Esophagus muscularis mucosa (tissue), 4 donors: ENCODE measurements at places on chromosomes 3 and 15. TPM values are rescaled to one million over a fixed set of nuclear protein-coding genes. Genes with fewer than 3 reads are reported as not detected.

DNA sequence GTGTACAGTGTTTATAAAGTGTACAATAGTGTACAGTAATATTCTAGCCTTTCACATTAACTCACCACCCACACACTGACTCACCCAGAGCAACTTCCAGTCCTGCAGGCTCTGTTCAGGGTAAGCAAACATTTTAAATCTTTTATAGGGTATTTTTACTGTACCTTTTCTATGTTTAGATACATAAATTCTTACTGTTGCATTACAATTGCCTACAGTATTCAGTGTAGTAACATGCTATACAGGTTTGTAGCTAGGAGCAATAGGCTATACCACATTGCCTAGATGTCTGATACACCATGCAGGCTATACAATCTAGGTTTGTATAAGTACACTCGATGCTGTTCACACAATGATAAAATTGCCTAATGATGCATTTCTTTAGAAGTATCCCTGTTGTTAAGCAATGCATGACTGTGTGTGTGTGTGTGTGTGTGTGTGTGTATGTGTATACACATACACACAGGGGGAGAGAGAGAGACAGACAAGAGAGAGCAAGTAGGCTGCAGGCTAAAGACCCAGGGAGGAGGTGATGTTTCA lies 72.5 kb upstream of the PRR23C start:
- no peaks in the 10 kb centered on the region for H3K4me1 ChIP-seq
- no peaks in the 10 kb centered on the region for H3K36me3 ChIP-seq
- peak; percentile 79 for DNase-seq
- no peaks in the 10 kb centered on the region for H3K27me3 ChIP-seq
- H3K27ac ChIP-seq = no peak overlapping the region
- no peak overlapping the region for H3K4me3 ChIP-seq

DNA sequence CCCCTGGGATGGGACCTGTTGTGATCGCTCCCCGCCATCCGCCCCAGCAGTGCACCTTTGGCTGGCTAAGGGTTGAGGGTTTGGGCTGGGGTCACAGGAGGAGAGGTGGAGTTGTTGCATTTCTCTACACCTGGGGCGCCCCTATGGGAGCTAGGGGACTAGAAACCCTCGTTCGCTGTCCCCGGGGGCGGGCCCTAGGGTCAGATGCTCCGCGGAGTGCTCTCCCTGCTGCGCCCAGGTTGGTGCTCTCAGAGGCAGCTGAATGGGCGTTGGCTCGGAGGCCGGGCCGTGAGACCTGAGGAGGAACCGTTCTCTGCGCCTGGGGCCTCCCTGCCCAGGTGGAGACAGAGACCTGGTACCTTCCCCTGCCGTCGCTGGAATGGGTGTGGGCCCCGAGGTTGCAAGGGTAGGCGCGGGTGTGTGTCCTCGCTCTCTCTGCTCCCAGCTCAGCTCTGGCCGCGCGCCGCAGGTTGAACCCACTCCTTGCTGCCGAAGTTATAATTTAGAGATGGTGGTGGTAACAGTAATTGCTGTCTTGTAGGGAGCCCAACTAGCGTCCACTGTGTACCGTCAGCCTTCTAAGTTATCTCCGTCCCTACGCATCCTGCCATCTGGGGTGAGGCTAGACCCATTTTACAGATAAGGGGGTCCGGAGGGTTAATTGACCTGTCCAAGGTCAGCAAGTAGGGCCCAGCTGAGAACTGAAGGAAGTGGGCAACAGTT lies 965 bp downstream of the FLNB start:
- H3K27ac ChIP-seq = peak overlapping the region; percentile 87
- H3K4me3 ChIP-seq = peak overlapping the region; percentile 95
- no peaks in the 10 kb centered on the region for H3K27me3 ChIP-seq
- H3K36me3 ChIP-seq = no peaks in the 10 kb centered on the region
- DNase-seq = no peak

- H3K27me3 ChIP-seq = no peaks in the 10 kb centered on the region
- no peak overlapping the region for H3K4me3 ChIP-seq
- peaks cover 5% of the 10 kb centered on the region for H3K4me1 ChIP-seq
- no peaks in the 10 kb centered on the region for H3K36me3 ChIP-seq
- no peak for DNase-seq
- no peak overlapping the region for H3K27ac ChIP-seq
Measured at GRCh38 chr3:23396746-23397145, 193.6 kb downstream of the UBE2E2 start.

- H3K4me3 ChIP-seq = no peak overlapping the region
- H3K27ac ChIP-seq = no peak overlapping the region
- no peaks in the 10 kb centered on the region for H3K4me1 ChIP-seq
- no peaks in the 10 kb centered on the region for H3K27me3 ChIP-seq
- no peaks in the 10 kb centered on the region for H3K36me3 ChIP-seq
Measured at GRCh38 chr3:167067787-167068161, 312.3 kb downstream of the ZBBX start.

DNA sequence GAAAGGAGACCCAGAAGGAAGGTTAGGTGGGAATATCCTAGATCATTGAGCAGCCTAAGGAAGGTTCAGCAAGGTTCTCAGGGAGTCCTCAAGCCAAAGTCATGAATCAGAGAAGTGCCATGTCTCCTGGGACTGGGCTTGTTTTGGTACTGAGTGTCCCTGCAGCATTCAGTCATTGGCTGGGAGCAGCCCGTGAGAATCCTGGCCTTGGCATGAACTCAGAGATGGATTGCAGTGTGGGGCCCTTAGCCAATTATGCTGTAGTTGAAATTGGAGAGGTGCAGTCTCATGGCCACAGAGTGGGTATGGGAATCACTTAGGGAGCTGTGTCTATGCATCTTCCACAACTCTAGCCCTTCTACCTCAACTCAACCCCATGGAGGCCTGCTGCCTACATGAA lies 17.0 kb upstream of the PPM1L start:
- H3K4me1 ChIP-seq = no peaks in the 10 kb centered on the region
- no peak for DNase-seq
- H3K4me3 ChIP-seq = no peak overlapping the region
- no peaks in the 10 kb centered on the region for H3K36me3 ChIP-seq
- H3K27me3 ChIP-seq = no peaks in the 10 kb centered on the region

DNA sequence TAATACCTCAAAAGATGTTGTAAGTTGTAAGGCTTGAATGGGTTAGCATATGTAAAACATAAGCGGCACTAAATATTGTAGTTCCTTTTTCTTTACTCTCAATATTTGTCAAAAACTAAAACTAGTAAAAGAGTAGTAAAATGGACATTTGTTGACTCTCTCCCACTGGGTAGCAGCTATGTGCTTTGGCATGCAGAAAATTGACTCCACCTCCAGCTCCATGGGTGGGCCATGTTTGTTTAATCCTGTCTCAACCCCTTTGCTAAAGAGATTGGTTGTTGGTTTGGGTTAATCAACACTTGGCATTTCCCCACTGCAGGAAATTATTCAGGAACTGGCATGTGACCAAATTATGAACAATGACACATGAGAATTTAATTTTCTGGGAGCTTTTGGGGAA lies 114.8 kb downstream of the EOMES start:
- no peak for DNase-seq
- H3K36me3 ChIP-seq = no peaks in the 10 kb centered on the region
- H3K4me1 ChIP-seq = no peaks in the 10 kb centered on the region
- H3K27me3 ChIP-seq = no peaks in the 10 kb centered on the region
- no peak overlapping the region for H3K4me3 ChIP-seq

DNA sequence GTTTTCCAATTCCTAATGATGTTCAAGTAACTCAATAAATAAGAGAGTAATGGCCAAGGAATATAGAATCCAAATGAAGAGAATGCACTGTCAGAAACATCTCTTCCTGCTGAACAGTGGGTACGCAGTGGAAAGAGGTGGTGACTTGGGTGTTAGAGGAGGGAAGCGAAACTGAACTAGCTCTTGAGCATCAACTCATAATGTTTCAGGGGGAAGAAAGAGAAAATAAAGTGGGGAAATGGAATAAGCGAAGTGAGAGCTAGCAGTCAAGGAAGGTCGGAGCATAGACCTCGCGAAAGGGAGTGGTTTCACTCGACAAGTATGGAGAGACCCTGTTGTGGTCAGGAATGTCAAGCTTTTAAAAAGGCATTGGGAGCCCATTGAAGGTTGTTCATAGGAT lies 309.5 kb downstream of the GAP43 start:
- no peaks in the 10 kb centered on the region for H3K4me1 ChIP-seq
- no peak overlapping the region for H3K4me3 ChIP-seq
- no peak for DNase-seq
- H3K27ac ChIP-seq = no peak overlapping the region

STAB1 gene
- 116 TPM for total RNA-seq

XCR1 gene
- total RNA-seq = not detected
